ENCODE measurements at places on chromosomes 6 and 20.

GRCh38 chr6:130604841-130605399, 222.3 kb upstream of the SMLR1 start:
- DNase-seq, result no peak

DNA sequence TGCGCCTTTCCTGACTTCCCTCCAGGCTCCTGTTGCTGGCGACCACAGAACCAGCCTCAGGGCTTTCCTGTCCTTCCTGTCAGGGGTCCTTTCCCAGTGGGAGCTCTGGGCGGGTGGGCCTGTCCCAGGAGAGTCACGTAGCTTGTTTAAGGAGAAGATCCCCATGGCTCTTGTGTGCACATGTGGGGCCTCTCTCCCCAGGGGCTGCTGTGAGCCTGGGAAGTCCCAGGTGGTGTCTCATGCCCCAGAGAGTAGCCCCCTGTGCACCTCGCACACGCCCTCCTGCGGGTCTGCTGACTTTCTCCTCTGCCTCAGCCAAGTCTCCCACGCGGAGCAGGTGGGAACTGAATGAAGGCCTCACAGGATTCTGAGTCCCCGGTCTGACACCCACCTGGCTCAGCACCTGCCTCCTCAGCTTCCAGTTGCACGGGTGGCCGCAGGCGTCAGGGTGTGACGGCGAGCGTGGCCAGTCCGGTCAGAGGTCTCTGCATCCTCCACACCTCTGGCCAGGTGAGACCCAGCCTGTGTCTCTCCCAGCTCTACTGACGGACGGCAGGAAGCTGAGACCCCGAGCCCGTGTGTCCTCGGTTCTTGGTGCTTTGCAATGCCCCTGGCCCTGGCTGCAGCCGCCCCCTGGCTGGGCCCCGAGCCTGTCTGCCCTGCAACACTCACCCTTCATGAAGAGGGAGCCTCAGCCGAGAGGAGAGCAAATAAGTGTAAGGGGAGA, 5.6 kb upstream of the NKAIN4 start:
- no peak for DNase-seq

- DNase-seq, result no peak
Measured at GRCh38 chr6:162116902-162117525, 610.6 kb downstream of the PRKN start.

DNA sequence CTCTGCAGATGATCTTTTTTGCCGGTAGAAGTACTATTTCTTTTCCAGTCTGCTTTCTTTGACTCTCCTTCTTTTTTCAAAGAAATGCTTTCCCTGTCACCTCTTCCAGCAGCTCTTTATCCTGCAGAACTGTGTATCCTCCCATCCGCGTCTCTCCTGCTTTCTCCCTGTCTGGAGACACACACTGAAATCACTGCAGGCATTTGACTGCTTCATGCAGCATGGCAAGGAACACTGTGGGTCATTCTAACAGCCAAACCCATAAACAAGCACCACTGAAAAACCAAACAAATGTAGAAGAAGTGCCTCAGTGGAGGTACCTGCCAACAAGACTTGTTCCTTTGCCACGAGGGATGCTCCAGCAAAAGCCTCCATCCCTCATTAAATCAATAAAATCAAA, 403.7 kb upstream of the CITED2 start:
- DNase-seq, result no peak

- no peak for DNase-seq
Measured at GRCh38 chr6:157316871-157317814, 6.2 kb downstream of the TMEM242 start.

DNA sequence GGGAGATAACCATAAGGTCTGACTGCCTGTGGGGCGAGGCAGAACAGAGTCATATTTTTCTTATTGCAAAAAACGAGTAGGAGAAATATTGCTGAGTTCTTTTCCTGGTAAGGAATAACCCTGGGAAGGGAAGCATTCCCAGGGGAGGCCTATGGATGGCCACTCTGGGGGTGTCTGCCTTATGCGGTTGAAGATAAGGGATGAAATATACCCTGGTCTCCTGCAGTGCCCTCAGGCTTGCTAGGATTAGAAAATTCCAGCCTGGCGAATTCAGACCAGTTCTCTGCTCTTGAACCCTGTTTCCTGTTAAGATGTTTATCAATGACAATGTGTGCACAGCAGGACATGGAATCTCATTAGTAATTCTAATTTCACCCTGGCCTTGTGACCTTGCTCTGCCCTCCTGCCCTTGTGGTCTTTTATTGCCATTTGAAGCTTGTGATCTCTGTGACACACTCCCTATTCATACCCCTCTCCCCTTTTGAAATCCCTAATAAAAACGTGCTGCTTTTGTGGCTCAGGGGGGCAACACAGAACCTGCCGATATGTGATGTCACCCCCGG, 491.1 kb upstream of the EYS start:
- no peak for DNase-seq

- DNase-seq, result no peak
Measured at GRCh38 chr6:142900227-142900971, 44.6 kb downstream of the HIVEP2 start.

DNA sequence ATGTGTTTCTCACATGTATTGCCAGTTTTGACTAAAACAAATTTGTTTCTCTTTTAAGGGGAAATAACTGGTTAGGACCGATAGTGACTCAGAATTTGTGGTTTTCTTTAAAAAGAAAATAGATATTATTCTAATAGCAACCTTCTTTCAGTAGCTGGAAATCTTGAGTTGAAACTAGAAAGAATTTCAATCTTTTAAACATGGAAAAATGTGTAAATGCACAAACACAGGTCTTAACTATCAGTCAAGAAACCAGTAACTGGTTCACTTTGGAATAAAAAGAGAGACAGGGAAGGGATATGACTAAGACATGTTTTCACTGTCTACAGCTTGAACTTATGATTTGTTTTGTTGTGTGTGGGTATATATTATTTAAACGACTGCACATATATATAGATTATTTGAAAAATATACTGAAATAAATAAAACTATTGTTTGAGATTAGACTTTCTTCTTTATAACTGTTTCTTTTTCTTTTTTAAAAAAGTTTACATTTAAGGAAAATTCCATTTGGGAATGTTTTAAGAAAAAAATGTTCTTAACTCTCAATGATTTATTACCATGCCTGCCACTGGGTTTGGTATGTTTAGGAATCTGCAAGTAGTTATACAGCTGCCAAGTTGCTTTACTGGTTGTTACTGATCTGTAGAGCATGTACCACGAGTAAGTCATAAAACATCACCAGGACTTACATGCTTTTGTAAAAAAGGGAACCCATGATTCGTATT, 753.3 kb upstream of the MARCKS start:
- no peak for DNase-seq

DNA sequence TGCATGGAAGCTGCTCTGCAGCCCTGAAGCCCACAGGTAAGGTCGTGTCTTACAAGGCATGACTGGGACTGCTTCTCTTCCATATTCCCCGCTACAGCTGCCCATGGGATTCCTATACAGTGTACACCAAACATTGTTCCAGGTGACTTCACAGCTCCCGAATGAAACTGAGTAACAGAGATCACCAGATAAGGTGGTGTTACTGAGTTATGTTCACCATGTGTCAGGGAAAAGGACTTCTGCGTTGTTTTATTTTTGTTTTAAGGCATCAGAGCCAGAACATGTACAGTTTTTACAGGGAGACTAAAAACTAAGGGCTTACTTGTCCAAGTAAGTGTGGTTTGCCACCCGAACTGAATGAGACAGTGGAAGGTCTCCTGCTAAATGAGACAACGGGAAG, 138.3 kb downstream of the CD83 start:
- no peak for DNase-seq

GRCh38 chr6:63447134-63447533, 125.1 kb upstream of the LOC128125822 start:
- DNase-seq, result no peak

DNA sequence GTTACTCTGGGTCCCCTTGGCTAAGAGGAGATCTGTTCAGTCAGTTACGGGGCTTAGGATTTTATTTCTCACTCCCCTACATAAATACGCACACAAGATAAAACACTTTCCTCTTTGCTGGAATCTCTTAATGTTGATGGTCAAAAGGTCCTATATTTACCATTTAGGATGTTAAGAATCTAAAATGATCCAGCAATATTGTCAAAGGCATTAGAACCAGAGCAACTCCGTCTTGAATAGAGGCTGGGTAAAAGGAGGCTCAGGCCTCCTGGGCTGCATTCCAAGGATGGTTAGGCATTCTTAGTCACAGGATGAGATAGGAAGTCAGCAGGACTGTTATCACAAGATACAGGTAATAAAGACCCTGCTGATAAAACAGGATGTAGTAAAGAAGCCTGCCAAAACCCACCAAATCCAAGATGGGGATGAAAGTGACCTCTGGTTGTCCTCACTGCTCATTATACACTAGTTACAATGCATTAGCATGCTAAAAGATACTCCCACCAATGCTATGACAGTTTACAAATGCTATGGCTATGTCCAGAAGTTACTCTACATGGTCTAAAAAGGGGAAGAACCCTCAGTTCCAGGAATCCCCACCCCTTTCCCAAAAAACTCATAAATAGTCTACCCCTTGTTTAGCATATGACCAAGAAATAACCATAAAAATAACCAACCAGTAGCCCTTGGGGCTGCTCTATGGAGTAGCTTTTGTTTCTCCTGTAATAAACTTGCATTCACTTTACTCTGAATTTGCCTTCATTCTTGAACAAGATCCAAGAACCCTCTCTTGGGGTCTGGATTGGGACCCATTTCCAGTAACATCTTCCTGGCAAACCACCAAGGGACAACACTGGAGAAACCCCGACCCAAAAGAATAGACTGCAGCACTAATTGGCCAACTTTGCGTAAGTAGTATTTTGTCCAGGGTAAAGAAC, 107.5 kb downstream of the DTNBP1 start:
- DNase-seq, result no peak

- DNase-seq, result no peak
Measured at GRCh38 chr20:63440366-63440955, 32.0 kb downstream of the KCNQ2 start.

- no peak for DNase-seq
Measured at GRCh38 chr6:62479697-62480220, 193.7 kb upstream of the KHDRBS2 start.

DNA sequence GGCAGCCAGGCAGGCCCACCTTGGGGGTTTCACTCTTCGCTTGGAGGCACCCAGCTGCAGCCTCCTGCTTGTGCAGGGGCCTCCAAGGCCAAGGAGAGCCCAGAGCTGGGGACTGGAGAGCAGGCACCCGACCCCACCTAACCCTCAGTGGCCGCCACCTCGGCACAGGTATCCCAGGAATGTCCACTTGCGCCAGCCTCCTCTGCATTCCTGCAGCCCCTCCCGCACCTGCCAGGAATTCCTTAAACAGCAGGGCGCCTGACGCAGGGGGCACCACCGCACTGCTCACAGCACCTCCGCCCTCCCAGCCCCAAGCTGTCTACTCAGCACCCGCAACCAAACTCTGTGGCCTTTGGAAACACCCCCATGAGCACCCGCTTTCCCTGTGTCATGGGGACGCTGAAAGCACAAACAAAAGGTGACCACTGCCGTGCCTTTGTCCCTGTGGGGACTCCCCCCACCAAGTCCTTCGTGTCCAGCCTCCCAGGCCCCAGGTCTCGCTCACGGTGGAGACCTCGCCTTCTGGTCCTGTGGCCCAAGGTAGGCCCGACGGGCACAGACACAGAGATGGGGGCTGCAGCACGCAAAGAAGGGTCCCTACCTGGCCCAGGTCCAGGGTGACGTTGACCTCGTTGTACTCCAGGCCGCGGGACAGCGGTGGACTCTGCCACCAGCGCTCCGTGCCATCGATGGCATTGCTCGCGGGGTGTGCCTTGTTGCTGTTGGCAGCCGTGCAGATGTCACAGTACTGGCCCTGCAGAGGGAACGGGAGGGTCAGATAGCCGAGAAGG, 5.1 kb downstream of the LAMA5 start:
- DNase-seq, result no peak

DNA sequence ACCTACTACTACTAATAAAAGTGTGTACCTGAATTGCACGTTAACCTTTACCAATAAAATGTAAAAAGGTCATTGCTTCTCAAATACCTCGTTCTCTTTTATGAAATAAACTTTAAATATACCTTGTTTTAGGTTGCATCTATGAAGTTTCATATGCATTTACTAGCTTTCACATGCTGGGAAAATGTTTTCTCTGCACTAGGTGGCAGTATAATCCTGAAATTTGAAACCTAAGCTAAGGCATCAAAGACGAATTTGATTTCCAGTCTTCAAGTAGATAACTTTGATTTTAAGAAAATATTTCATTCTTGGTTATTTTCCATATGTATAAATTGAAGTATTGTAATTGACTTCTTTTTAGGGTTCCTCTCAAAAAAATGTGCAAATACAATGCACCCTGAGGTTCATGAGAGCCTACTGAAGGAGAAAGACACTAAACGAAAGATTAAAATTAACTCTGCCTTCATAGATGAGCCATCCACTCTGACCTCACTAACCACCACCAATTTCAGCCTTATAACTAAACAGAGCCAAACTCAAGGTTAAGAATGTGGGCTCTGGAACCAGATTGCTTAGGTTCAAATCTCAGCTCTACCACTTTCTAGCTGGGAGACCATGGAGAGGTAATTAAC, 7.3 kb upstream of the COL9A1 start:
- peak; percentile 19 for DNase-seq

- DNase-seq, result no peak
Measured at GRCh38 chr6:168260420-168260987, 59.1 kb downstream of the DACT2 start.

DNA sequence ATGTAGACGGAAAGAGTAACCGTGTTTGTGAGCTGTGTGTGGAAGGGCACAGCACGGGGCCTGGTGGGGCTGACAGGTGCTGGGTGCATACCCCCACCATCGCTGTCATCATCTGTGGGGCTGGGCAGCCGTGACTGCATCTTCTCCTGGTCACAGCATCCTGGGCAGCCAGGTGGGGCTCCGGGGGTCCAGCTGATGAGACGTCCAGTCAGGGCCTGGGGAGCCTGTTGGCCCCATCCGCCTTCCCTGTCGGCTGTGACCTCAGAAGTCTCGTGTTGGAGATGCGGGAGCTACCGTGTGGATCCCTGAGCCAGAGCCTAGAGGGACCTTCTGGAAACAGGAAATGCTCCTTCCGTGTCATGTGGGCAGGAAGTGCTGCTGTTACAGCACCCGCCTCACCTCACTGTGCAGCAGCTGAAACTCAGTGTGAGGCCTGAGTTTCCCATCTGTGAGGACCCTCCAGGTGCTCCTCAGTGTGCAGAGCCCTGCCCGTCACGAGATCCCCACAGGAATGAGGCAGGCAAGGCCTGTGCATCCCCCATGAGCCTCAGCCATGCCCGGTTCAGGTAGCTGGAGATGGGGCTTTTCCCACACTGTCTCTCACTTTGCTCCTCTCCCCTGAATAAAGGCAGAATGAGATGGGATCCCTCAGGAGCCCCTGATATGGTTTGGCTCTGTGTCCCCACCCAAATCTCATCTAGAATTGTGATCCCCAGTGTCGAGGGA, 108.7 kb downstream of the ERMARD start:
- no peak for DNase-seq

DNA sequence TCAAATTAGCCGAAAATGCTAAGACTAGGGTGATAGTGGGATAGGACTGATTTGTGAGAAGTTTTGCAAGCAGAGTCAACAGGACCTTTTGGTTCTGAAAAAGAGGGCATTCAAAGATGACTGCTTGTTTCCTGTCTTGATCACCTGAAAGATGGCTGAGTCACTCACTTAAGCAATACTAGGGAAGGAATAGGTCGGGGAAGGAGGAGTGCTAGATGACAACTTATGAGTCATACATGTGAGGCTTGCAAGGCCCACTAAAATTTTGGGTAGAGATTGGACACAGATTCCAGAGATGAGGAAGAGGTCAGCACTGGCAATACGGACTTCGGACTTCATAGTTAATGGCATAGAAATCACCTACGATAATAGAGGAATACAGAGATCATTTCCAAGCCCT, 89.2 kb downstream of the FAM83B start:
- no peak for DNase-seq
